ENCODE measurements at places on chromosomes 12 and 14.

- DNase-seq: no peak
Observed at GRCh38 chr12:117774941-117775775, 193.6 kb downstream of the KSR2 start.

DNA sequence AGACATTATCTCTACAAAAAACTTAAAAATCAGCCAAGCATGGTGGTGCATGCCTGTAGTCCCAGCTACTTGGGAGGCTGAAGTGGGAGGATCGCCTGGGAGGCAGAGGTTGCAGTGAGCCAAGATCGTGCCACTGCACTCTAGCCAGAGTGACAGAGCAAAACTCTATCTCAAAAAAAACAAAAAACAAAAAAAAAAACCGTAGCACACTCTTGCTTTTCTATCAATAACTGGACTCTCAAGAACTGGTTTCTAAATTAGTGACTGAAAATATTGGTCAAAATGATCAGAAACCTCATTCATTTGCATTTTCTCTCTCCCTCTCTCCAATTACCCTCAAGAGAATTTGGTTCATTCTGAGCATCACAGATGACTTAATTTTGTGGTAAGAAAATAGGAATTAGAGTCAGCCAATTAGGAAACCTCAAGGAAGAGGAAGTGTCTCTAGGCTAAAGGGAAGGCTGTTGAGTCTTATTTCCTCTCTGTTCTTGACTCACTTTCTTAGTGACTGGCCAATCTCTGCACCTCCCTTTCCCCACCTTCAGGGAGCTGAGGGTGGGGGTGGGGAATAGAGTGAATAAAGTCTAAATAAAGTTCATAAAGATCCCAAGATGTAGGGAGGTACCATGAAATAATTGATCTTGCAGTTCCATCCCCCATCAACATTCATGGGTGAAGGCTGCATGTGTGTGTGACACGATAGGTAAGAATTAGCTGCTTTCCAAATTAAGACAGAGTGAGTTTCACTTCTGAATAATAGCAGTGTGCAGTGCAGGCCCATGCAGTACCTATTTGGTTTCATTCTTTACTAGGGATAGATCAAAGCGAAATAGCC lies 6.8 kb upstream of the PSMA6 start:
- DNase-seq: peak; percentile 31

GRCh38 chr12:94561943-94562411 lies 88.4 kb downstream of the TMCC3 start:
- peak; percentile 94 for DNase-seq

GRCh38 chr12:41019461-41019860 lies 168.7 kb upstream of the PDZRN4 start:
- no peak for DNase-seq

DNA sequence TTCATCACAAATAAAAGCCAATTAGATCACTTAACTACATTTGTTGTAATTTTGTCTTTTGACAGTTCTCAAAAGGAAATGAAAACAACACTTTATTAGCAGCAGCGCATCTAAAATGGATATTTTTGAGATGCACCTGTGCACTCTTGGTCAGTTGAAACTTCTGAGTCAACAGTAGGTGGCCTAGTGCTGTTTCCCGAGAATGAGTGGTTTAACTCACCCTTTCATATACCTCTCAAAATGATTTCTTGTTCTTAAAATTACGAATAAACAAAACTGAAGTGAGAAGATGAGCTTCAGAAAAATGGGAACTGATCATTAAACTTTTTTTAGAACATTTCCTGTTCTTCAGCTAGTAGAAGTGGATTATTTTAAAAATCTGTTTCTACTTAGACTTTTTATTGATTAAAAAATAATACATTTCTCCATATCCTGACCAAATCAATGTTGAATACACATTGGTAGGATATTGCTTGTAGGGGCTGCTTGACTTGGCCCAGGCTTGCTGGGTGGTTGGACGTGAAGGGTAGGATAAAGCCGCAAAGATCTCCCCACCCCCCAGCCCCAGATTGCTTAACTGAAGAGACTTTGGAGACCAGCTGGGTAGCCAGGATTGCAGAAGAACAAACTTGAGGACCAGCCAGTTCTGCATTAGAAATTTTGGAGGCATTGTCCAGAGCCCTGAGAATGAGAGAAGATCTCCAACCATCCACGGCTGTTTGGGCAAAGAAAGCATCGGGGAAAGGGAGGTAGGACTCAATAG lies 22.3 kb upstream of the STK38L start:
- DNase-seq: peak; percentile 45

Data from Ammon's horn (tissue), 1 donor.